Spleen (tissue), 13 donors: ENCODE measurements at places on chromosomes 12 and 14. TPM values are rescaled to one million over a fixed set of nuclear protein-coding genes. Genes with fewer than 3 reads are reported as not detected.

Gene CLMN
- 21.4 TPM for total RNA-seq

Gene KCNMB4
- 1.9 TPM for total RNA-seq

Gene EML1
- total RNA-seq = 11.8 TPM

- H3K36me3 ChIP-seq = no peaks in the 10 kb centered on the region
- no peak overlapping the region for H3K4me3 ChIP-seq
- H3K4me1 ChIP-seq = no peaks in the 10 kb centered on the region
- peak; percentile 50 for DNase-seq
These were observed 369.7 kb downstream of the ALG10 start for GRCh38 chr12:34391771-34392581.

GRCh38 chr14:62980693-62981092 lies 64.6 kb downstream of the KCNH5 start:
- H3K4me1 ChIP-seq = no peaks in the 10 kb centered on the region
- no peak for DNase-seq
- H3K27ac ChIP-seq = no peak overlapping the region
- no peak overlapping the region for H3K4me3 ChIP-seq

GRCh38 chr12:76471579-76471978 lies 88.0 kb downstream of the OSBPL8 start:
- H3K4me3 ChIP-seq = no peak overlapping the region
- H3K27ac ChIP-seq = no peak overlapping the region
- no peaks in the 10 kb centered on the region for H3K27me3 ChIP-seq
- no peak for DNase-seq

GRCh38 chr14:100392356-100392755 lies 69.2 kb downstream of the SLC25A47 start:
- no peak overlapping the region for H3K4me3 ChIP-seq
- no peaks in the 10 kb centered on the region for H3K27me3 ChIP-seq
- DNase-seq = no peak
- peaks cover 42% of the 10 kb centered on the region for H3K4me1 ChIP-seq
- no peak overlapping the region for H3K27ac ChIP-seq
- H3K36me3 ChIP-seq = no peaks in the 10 kb centered on the region

DNA sequence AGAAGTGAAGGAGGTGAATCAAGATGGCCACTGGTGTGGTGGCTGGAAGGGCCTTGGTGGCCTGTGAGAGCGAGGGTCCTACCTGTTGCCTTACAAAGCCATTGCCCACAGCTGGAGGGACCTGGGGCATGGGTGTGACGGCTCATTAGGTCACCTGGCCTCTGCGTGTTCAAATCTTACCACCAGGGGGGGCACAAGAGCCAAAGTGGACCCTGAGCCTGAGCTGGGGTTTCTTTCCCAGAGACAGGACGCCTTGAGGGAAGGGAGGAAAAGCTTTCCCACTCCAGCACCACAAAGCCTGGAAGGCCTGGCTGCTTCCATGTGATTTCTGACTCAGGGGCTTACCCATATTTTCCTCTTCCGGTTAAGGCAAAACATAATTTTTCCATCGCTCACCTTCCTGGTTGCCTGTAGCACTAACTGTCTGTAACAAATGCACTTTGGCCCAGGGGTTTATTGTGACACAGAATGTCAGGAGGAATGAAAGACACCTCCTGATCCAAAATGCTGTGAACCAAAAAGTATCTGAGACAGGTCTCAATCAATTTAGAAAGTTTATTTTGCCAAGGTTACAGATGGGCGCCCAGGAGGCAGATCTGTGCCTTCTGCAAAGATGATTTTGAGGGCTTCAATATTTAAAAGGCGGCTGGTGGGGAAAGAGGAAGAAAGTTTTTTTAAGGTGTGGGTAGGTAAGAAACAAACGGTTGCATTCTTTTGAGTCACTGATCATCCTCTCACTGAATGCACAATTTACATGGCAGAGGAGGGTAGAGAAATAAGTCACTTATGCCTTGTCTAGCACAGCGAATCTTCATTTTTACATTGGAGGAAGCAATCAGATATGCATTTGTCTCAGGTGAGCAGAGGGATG lies 4.3 kb upstream of the CD9 start:
- no peak overlapping the region for H3K4me3 ChIP-seq
- no peaks in the 10 kb centered on the region for H3K36me3 ChIP-seq
- peaks cover 4% of the 10 kb centered on the region for H3K4me1 ChIP-seq
- DNase-seq = peak; percentile 88
- H3K27me3 ChIP-seq = peaks cover 26% of the 10 kb centered on the region
- H3K27ac ChIP-seq = no peak overlapping the region

- no peaks in the 10 kb centered on the region for H3K4me1 ChIP-seq
- no peak overlapping the region for H3K4me3 ChIP-seq
- no peak for DNase-seq
- no peak overlapping the region for H3K27ac ChIP-seq
These were observed 210.1 kb downstream of the RGS6 start for GRCh38 chr14:72142328-72142727.

GRCh38 chr14:23132970-23133369 lies 13.9 kb upstream of the CEBPE start:
- DNase-seq = peak; percentile 3
- no peaks in the 10 kb centered on the region for H3K4me1 ChIP-seq
- no peaks in the 10 kb centered on the region for H3K36me3 ChIP-seq
- H3K4me3 ChIP-seq = no peak overlapping the region

DNA sequence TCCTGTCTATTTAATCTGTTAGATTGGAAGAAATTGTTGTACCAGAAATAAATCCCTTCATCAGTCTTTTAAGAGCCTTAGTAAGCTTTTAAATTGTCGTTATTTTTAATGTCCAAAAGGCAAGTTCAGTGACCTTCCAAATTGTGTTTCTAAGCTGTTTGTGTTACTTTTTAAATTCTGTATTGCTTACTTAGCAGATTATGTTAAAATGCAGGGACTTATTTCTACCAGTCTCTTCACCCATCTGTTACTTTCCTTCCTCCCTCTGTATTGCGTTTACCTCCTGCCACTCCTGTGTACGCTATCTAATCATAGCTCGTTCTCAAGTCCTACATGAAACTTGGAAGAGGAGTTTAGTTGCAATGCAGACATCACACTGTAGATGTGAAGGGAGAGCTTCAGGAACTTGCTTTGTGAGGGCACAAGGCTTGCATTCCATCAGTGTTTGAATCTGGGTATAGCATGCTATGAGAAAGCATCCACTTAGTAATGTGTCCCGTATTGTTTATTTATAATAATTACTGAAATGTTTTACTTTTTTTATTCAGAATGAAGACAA lies 406.5 kb upstream of the RGS6 start:
- DNase-seq = no peak
- no peaks in the 10 kb centered on the region for H3K27me3 ChIP-seq
- H3K4me1 ChIP-seq = no peaks in the 10 kb centered on the region
- peak overlapping the region; percentile 7 for H3K27ac ChIP-seq

DNA sequence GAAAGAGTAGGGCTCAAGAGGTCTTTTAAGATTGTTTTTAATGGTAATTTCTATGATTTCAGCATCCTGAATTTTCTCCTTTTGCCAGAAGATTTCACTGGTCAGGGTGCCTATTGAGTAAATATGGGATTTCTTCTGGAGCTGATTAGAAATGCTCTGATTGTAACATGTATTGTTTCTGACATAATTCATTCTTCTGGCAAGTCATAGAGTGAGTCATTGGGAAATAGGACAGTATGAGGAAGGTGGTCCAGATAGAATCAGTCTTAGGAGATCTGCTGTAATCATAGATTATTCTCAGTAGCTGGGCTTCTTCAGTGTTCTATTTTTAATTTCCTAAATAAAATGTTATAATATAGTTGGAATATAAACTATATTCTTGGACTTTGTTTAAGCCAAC lies 182.0 kb upstream of the NAV3 start:
- no peak overlapping the region for H3K4me3 ChIP-seq
- no peak overlapping the region for H3K27ac ChIP-seq
- H3K4me1 ChIP-seq = no peaks in the 10 kb centered on the region
- no peaks in the 10 kb centered on the region for H3K27me3 ChIP-seq

GRCh38 chr14:77012193-77012765 lies 16.2 kb downstream of the IRF2BPL start:
- H3K27me3 ChIP-seq = no peaks in the 10 kb centered on the region
- H3K36me3 ChIP-seq = no peaks in the 10 kb centered on the region
- H3K4me1 ChIP-seq = no peaks in the 10 kb centered on the region
- H3K27ac ChIP-seq = no peak overlapping the region
- H3K4me3 ChIP-seq = no peak overlapping the region
